ENCODE measurements at places on chromosomes 3 and 15.

DNA sequence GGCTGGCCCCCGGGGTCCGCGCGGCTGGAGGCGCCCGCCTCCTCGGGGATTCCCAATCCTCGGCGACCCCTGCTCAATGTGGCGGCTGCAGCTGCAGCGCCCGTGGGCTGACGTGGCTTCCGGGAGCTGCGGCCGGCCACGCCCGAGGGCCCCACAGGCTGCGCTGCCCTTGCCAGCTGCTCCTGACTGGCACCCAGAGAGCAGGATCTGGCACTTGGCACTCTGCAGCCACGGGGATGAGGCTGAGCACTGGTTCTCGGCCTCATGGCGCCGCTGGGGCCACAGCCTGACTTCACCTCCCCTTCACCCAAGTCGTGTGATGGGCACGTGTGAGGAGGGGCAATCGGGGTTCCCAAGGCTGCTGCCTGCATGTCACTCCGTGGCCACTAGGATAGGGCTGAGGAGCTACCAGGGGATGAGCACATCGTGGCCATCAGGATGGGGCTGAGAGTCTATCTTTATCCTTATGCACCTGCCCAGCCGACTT, 267.8 kb upstream of the FRG2C start:
- no peak for DNase-seq

GRCh38 chr15:60000824-60001609, 3.1 kb upstream of the FOXB1 start:
- DNase-seq: no peak

GRCh38 chr15:68672251-68672650, 93.5 kb downstream of the CORO2B start:
- DNase-seq: no peak

DNA sequence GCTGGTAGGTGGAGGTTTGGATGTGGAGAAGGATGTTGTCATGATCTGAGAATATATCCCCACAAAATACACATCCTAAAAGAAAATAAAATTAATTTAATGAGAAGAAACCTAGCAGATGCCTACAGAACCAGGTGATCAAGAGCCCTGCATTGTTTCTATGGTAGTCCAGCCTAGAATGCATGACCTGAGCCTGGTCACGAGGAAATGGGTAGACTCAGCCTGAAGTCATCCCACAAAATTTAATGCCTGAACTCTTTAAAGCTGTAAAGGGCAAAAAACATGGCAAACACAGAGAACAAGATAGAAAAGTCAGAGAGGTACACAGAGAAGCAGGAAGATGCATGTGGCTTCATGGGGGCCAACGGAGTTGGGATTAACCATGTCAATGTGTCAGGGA, 36.0 kb downstream of the LDHAL6B start:
- DNase-seq: no peak

- no peak for DNase-seq
These were observed 680.6 kb downstream of the ROBO2 start for GRCh38 chr3:77720460-77720971.

DNA sequence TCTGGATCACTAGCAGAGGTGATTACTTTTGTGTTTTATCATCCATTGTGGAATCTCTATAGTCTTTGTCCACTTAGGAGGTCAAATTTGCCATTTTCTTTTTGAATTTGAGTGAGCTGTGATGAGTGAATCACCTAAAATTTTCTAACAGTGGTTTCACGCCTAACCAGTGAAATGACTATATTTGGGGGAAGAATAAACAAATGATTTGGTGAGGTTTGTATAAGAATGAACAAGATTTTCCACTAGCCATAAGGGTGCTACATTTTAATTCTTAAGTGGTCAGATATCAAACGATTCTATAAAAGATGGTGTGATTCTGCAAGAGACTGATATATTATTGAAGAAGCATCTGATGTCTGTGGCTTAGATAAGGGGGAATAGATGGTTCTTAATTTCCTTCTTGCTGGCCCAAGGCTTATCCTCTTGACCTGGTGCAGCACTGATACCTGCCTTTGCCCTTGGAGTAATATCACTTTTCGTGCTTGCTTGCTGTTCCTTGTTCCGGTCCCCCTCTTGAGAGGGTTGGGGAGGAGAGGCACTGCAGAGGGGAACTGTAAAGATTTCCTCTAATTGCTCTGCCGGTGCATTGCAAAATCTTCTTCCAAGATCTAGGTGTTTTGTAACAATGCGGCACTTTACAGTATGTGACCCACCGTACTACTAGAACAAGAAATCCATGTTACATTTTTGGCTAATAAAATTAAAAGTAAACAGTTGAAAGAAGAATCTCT, 14.5 kb downstream of the C3orf20 start:
- no peak for DNase-seq

DNA sequence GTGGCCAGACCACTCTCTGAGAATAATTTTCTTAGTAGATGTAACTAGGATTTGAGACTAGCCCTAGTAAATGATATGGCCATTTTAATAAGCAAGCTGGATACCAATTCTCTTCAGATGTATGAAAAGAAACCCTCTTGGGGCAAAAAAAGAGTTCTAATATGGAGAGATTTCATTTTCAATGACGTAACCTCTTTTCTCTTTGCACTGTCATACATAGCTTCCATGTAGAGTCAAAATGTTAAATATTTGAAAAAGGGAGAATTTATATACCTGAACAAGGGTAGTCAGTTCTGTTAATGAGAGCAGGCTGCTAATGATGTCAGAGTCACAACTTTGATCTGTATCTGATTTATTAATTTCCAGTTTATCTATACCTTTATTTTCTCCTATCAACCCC, 120.0 kb downstream of the KBTBD8 start:
- no peak for DNase-seq

GRCh38 chr3:53222183-53222901, 33.5 kb downstream of the TKT start:
- DNase-seq: no peak
